Left forelimb (tissue), 1 donor: ENCODE measurements at places on chromosomes 12 and 14.

- DNase-seq, result no peak
These were observed 2.9 kb upstream of the FAR2 start for GRCh38 chr12:29146196-29146595.

GRCh38 chr14:99250636-99251208, 21.3 kb downstream of the BCL11B start:
- DNase-seq, result no peak

DNA sequence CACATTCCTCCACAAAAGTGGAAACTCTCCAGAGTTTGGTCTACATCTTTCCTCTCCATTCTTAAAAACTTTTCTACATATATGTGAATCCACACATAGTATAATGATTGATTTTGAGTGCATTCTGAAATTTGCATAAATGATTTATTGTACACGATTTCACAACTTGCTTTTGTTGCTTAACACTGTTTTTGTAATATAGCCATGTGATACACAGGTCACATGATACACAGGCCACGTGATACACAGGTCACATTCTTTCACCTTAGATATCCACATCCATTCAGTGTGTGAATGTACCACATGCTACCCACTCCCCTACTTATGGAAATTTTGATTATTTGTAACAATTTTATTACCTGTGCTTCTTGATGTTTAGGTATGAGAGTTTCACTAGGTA, 319.1 kb downstream of the ZFP36L1 start:
- no peak for DNase-seq

DNA sequence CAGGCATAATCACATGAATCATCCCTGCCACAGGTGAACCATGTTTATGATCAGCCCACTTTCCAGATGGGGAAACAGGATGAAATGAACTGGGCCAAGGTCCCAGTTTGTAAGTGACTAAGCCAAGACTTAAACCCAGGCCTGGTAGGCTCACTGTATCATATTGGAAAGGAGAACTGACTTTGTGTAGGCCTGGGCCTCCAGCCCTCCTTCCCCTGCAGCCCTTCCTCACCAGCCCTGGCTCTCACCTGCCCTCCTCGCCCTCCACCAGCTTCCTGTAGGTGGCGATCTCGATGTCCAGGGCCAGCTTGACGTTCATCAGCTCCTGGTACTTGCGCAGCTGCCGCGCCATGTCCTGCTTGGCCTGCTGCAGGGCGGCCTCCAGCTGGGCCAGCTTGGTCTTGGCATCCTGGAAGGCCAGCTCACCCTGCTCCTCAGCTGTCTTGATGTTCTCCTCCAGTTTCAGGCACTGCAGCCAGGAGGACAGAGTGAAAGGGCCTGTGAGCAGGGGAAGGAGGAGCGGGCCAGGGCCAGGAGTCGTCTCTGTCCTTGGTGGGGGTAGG, 19.8 kb downstream of the KRT80 start:
- no peak for DNase-seq

DNA sequence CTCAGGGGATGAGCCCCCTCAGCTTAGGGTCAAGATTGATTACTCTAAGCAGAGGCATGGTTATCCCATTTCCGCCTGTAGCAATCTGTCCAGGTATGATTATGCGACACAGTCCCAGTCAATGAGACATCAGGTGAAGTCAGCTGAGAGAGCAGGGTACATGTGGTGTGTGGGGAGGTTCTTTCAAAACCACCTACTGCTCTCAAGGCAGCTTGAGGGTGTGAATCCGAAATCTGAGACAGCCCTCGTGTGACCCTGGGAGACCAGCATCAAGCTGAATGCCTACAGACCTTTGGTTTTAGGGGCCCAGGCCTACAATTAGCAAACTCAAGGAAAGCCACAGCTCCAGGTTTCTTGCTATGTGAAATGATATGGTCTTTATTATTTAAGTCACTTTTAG, 275.7 kb downstream of the ITPR2 start:
- DNase-seq, result no peak

GRCh38 chr12:29728030-29728429, 55.7 kb downstream of the TMTC1 start:
- no peak for DNase-seq

DNA sequence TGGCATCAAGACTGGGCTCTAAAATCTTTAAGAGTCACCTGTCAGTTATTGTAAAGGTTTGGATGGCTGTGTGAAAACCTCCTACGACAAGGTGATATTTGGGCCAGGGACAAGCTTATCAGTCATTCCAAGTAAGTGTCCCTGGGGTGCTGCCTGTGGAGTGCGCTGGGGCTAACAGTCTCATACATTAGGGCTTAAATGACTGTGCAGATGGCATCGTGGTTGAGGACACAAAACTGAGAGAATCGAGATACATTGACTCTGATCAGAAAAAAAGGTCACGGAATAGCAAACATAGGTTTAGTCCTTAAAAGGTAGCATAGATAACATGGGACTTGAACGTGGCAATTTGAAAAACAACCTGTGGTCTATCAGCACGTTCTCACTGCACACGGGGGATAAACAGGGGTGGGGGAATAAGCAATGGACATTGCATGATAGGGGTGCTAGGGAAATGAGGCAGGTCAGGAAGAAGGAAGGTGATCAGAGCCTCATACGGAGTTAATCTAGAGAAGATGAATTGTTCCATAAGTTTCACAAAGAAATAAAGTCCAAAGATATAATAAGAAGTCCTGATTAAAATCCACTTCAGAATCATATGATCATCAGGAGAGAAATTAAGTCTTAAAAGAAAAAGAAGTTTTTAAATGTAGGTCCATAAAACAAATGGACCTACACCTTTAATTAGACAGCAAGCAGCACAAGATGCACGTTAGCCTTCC, 100.3 kb downstream of the DAD1 start:
- DNase-seq, result no peak

GRCh38 chr12:30614031-30614430, 81.6 kb downstream of the IPO8 start:
- DNase-seq, result no peak

DNA sequence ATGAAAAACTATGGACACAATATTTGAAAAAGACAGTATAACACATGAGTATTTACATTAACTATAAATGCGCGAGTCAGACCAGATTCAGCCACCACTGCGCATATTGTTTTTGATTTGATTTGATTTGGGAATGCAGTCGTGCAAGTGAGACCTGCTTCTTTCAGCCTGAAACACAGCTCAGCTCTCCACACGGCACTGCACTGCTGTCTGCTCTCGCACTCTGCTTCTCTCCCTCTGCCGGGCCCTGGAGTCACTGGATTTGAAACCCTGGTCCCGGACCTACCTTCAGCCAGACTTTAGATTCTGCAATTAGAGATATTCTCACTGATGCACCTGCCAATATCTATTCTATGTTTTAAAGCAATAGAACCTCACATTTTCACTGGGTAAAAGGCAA, 143.9 kb upstream of the TMEM132C start:
- DNase-seq, result no peak

- no peak for DNase-seq
These were observed 43.8 kb downstream of the RESF1 start for GRCh38 chr12:32002848-32003493.
